ENCODE measurements at places on chromosomes 7 and 10. TPM values are rescaled to one million over a fixed set of nuclear protein-coding genes. Genes with fewer than 3 reads are reported as not detected.

DNA sequence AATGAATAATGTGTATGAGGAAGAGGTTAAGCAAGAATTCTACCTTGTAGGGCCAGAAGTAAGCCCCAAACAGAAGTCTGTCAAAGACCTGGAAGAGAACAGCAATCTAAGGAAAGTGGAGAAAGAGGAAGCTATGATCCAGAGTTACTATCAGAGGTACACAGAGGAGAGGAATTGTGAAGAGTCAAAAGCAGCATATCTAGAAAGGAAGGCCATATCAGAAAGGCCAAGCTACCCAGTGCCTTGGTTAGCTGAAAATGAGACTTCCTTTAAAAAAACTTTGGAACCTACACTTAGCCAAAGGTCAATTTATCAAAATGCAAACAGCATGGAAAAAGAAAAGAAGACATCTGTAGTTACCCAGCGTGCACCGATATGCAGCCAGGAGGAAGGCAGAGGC lies 42.7 kb upstream of the GAD2 start:
- no peak for DNase-seq

C1GALT1 gene
- 37.5 TPM for total RNA-seq

- no peak for DNase-seq
Observed at GRCh38 chr7:27677912-27678612, 15.4 kb upstream of the HIBADH start.

DNA sequence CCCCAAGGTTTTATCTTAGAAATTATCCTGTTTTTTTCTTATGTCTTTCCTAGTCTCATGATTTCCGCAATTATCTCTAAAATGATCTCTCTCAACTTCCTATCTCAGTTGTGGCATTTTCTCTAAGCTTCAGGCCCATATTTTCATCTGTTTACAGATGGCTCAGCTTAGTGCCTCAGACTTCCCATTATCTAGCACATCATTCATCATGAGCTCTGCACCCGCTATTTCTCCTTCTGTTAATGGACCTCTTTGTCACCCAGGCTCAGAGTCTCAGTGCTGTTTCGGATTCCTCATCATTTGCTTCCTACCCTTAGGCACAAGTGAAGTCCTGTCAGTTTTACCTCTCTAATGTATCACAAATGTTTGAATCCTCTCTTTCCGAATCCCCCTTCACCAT lies 84.1 kb downstream of the BMPR1A start:
- DNase-seq, result no peak

CAMK2B gene
- total RNA-seq, result 2.2 TPM

MRLN gene
- total RNA-seq, result not detected

DNA sequence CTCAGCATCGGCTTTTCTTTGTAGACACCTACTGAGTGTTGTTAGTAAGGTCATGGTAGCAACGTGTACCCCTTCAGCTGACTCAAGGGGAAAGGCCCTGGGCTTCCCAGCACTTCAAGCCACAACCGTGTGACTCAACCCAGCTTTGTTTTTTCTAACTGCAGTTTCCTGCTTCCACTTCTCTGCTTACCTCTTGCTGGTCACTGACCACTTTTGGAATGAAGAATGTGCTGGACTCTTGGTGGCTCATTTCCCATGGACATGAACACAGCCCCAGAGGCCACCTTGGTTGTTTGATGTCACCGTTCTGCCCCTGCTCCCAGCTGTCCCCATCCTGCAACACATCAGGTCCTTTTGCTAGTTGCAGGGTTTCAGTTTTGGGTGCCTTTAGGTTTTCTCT lies 69.5 kb upstream of the ZNF438 start:
- DNase-seq, result no peak

GRCh38 chr7:150399421-150400007 lies 20.4 kb downstream of the ZNF775 start:
- no peak for DNase-seq

GRCh38 chr7:12004581-12004980 lies 172.6 kb upstream of the THSD7A start:
- DNase-seq, result no peak

DNA sequence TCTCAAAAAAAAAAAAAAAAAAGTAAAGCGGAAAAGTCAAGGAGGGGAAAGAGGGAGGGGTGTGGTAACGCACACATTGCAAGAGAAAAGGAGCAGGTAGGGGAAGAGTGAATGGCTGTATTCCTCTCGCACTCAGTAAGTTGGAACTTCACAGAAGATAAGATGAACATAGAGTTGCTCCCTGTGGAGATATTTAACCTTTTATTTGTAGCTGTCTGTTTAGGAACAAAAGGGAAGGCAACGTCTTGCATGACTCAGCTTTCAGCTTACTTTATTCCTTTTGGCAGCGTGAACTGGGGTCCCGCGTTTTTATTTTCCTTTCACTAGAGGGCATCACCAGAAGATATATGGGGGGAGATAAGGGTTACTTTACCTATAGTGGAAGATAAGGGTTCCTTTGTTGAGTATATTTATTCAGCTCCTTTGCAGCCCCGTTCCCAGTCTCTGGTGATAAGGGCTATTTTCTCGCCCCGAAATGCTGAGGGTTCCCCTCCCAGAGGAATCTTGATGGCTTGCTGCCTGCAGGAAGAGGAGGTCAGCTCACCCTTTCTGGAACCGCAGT lies 78.5 kb downstream of the APBB1IP start:
- DNase-seq, result no peak

- no peak for DNase-seq
Observed at GRCh38 chr10:129614341-129614740, 147.3 kb downstream of the MGMT start.

- DNase-seq, result no peak
Observed at GRCh38 chr7:47967708-47968107, 11.7 kb downstream of the HUS1 start.

DNA sequence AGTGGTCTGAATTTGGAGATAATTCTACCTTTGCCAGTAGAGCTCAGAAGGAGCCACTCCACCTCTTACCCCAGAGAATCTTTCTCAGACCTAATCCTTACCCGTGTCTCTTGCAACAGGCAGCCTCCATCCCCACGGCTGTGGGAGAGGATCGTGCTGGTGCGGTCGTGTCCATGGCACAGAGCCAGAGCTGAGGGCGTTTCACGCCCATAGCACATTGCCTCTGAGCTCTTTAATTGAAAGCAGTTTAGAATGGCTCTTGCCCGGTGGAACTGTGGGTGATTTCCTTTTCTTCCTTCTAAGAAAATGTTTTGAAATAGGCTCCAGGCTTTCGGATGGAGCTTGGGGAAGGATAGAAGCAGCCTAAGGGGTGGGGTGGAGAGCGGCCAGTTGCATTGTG lies 41.5 kb downstream of the PRF1 start:
- no peak for DNase-seq

DNA sequence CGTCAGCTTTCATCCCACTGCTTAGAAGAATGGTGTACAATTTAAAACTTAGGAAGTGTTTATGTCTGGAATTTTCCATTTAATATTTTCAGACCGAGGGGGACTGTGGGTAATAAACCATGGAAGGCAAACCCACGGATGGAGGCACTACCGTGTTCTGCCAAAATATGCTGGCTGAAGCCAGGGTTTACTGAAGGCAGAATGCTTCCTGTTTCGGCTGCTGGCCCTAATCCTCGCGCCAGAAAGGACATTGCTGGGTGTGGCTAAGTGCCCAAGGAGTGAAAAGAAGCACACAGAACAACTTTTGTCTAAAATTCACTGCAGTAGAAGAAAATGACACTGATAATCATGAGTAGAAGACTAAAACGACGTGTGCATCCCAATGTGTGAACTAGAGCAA lies 32.3 kb downstream of the PITRM1 start:
- peak; percentile 29 for DNase-seq

- peak; percentile 27 for DNase-seq
Observed at GRCh38 chr10:31836569-31837406, 91.8 kb downstream of the ARHGAP12 start.

PDK4 gene
- not detected for total RNA-seq

DDC gene
- not detected for total RNA-seq

DNA sequence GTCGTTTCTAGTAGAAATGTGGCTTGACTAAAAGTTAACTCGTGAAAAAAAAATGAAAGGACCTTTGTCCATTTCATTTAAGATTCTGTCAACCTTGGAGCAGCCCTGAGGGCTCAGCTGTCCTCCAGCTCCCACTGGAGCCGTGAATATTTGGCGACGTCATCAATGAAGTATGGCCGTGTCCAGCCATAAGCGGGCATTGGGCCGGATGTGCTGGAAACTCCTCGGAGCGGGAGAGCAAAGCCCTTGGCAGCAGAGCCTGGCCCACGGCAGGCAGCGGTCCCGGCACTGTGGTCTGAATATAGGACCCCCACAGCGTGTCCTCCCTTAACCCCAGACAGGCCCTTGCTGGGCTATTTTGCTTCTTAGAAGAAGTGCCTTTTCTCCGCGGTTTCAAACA lies 50.0 kb downstream of the JAKMIP3 start:
- peak; percentile 19 for DNase-seq

DNA sequence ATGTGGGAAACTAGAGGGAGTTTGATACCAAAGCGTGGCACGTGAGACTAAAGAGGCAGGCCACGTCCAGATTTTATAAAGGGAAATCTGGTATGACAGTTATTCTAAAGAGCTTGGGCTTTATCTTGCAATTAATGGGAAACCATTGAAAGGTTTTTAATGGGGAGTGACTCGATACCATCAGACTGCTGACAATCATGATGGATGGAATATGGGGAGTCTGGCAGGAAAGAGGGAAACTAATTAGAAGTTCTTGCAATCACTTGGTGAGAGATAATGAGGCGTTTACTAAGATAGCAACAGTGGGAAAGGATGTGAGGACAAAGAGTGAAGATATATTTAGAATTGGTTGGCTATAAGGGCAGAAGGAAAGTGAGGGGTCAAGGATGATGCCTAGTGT lies 94.0 kb downstream of the MBL2 start:
- DNase-seq, result peak; percentile 53

- no peak for DNase-seq
Observed at GRCh38 chr7:138934861-138935260, 46.3 kb downstream of the KIAA1549 start.

GRCh38 chr7:121037957-121038716 lies 49.6 kb downstream of the CPED1 start:
- no peak for DNase-seq

DNA sequence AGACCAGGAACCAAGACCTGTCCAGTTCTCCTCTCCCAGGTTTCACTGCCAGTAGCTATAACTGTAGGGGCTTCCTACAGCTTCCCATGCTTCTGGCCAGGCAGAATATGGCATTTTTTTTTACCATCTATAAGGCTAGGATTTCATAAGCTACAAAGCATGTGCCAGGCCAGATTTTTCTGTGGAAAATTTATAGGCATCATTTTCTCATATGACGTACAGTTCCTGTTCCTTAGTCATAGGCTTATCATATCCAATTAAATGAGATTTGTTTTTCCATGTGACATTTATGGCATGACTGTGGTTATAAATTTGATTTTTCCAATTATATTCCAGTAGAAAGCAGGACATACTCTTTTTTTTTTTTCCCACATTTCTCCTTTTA lies 208.6 kb upstream of the NPY start:
- DNase-seq, result no peak

GPR158 gene
- total RNA-seq, result not detected

DNA sequence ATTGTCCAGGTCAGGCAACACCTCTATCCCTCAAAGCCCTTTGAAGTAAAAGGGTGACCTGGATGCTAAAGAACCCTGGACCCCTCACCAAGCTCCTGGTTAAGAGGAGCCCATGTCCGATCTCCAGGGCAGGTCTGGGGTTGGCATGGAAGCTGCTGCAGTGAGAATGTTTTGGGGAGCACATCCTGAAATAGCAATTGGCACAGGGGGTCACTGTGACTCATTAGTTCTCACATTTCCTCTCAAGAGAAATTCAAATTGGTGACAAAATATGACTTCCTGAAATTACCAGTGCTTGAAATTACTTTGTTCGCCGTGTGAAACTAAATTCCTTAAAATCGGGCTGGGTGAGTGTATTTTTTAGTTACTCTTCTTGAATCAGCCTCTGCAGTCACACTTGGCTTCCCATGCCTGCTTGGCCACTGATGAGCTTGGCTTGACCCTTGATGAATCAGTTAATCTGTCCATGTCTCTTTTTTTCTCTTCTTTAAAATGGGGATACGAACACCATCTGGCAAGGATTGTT lies 18.8 kb upstream of the ARHGAP22 start:
- DNase-seq, result no peak

GRCh38 chr7:11473807-11474424 lies 358.1 kb downstream of the THSD7A start:
- DNase-seq, result no peak

DNA sequence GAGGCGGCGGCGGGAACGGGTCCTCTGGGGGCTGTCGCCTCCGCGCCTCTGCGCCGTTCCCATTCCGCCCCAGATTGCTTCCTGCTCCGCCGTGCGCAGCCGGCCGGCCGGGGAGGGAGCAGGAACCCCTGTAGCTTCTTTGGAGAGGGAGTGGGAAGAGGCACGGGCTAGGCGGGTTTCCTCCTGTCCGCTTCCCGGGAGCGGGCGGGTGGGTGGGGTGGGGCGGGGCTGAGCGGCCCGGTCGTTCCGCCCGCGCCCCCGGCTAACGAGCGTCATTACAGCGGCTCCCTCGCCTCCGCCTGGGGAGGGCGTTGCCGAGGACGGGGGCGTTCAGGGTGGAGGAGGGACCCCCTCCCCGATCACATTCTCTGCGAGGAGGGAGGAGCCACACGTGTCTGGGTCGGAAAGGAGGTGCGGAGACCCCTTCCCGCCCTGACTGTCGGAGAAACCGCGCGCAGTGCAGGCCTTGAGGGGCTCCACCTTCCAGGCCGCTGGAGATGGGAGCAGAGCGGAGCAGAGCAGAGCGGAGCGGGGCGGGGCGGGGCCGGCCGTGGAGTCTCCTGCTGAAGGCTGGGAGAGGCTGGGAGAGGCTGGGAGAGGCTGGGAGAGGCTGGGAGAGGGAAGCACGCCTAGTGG lies 39.7 kb downstream of the AGAP3 start:
- DNase-seq, result no peak

- no peak for DNase-seq
Observed at GRCh38 chr7:112159351-112159750, 46.8 kb downstream of the DOCK4 start.

NEUROD6 gene
- total RNA-seq, result not detected

- DNase-seq, result no peak
Observed at GRCh38 chr10:1168763-1169162, 112.6 kb downstream of the WDR37 start.

- no peak for DNase-seq
Observed at GRCh38 chr10:107847620-107848019, 683.1 kb upstream of the SORCS1 start.

GRCh38 chr7:5523052-5523711 lies 99.5 kb upstream of the TNRC18 start:
- no peak for DNase-seq

GRCh38 chr10:61411706-61412105 lies 41.5 kb downstream of the TMEM26 start:
- DNase-seq, result no peak

MEPCE gene
- total RNA-seq, result 57.7 TPM

FOXI2 gene
- not detected for total RNA-seq

GRCh38 chr7:52838981-52839411 lies 196.4 kb upstream of the POM121L12 start:
- no peak for DNase-seq

HOXA4 gene
- total RNA-seq, result not detected

All from G401 (cell line).